Activated CD8-positive, alpha-beta memory T cell treated with anti-CD3 and anti-CD28 coated beads for 36 hours (primary cell): ENCODE measurements at places on chromosomes 7 and 10. TPM values are rescaled to one million over a fixed set of nuclear protein-coding genes. Genes with fewer than 3 reads are reported as not detected.

GRM8 gene
- not detected for total RNA-seq

TACC2 gene
- not detected for total RNA-seq

PLEKHS1 gene
- not detected for total RNA-seq

ANXA8 gene
- not detected for total RNA-seq

FOXI2 gene
- not detected for total RNA-seq

GBF1 gene
- 36.1 TPM for total RNA-seq

TAS2R41 gene
- not detected for total RNA-seq

TRIM73 gene
- 2.0 TPM for total RNA-seq

CFAP46 gene
- 0.19 TPM for total RNA-seq

ARMC3 gene
- not detected for total RNA-seq

TBRG4 gene
- 221 TPM for total RNA-seq

NCF1 gene
- 0.25 TPM for total RNA-seq

HKDC1 gene
- not detected for total RNA-seq

TRIL gene
- total RNA-seq, result not detected

ANTXRL gene
- not detected for total RNA-seq

TRIM50 gene
- total RNA-seq, result not detected

VENTX gene
- not detected for total RNA-seq

GDF2 gene
- total RNA-seq, result not detected

RPP38 gene
- total RNA-seq, result 25.7 TPM

GARIN1A gene
- 0.21 TPM for total RNA-seq

ADGRA1 gene
- total RNA-seq, result not detected

CYP26C1 gene
- 0.06 TPM for total RNA-seq

LIPM gene
- not detected for total RNA-seq

LRRC4 gene
- not detected for total RNA-seq

CLCN1 gene
- not detected for total RNA-seq

SAP25 gene
- 7.5 TPM for total RNA-seq

ASAH2 gene
- total RNA-seq, result 5.2 TPM

LIPF gene
- not detected for total RNA-seq

UNCX gene
- total RNA-seq, result not detected

BHLHA15 gene
- total RNA-seq, result 0.36 TPM

HTR7 gene
- total RNA-seq, result not detected

GHRHR gene
- total RNA-seq, result not detected

CELF2 gene
- total RNA-seq, result 154 TPM

MEOX2 gene
- not detected for total RNA-seq

MUC3A gene
- not detected for total RNA-seq
